GM12892 (cell line): ENCODE measurements at places on chromosomes 2 and 18.

- peak; percentile 15 for DNase-seq
Measured at GRCh38 chr2:159285929-159286708, at the start of gene WDSUB1. Gene WDSUB1 (minus strand): TSS chr2:159286703. CDS start chr2:159283069, 3,634 bp downstream.

GRCh38 chr18:49846361-49846662, 33.0 kb upstream of the ACAA2 start:
- DNase-seq, result no peak

DNA sequence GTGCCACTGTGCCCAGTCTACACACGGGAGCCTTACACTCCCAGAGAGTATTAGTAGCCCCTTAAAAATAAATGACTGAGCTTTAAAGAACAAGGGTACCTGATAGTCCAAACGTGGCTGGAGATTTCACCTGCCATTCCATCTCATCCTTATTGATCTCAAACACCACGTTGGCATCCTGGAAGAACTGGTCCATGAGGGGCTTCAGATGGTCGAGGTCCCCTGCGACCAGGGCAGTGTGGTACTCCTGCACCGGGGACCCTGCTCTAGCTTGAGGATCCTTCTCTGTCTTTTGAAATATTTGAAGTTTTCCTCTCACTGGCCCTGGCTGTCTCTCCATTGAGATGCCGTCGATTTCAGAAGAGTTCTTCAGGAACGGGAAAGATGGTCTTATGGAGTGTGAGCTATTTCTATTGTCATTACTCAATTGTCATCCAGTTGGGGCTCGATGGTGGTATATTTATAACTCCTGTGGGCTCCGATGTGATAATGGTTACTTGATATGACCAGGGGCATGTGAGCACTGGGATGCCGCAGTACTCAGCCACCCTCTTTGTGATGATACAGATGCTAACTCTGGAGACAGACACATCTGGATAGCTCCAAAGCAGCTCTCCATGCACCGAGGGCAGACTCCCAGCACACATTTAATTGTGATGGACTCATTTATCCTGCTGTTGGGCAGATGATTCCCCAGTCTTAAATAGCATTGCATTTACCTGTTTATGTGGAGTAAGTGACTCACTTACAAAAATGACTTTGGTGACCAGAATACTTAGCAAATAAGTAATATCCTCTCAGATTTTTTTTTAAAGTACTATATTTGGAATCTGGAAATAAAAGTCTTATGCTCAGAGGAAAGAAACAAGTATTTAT, 22.8 kb downstream of the ASB18 start:
- DNase-seq, result no peak

- DNase-seq, result no peak
Measured at GRCh38 chr2:182247831-182248230, 179.0 kb downstream of the PDE1A start.

DNA sequence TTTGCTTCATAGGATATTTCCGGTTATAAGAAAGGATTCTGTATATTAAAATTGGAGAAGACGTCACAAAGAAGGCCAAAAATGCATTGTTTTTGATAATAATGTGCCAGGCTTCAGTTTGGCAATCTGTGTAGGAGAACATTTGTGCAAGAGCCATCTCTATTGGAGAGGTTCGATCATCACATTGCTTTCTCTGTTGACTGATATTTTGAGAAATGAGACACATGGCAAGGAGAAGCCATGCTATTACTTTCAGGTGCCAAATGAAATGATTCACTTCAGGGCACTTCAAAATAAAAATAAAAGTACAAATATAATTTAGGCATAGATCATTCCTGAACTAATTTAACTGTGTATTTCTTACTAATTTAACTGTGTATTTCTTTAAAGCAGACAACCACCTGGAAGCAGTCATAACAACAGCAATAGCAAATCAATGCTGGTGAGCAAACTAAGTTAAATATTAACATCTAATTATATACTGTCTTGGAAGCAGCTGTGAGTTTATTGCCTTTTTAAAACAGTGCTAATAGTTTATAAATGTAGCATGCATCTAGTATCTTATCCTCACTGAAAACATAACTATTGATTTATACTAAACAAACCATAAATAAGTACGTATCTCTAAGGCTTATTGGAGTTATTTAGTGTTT, 50.2 kb upstream of the CHST9 start:
- DNase-seq, result no peak

DNA sequence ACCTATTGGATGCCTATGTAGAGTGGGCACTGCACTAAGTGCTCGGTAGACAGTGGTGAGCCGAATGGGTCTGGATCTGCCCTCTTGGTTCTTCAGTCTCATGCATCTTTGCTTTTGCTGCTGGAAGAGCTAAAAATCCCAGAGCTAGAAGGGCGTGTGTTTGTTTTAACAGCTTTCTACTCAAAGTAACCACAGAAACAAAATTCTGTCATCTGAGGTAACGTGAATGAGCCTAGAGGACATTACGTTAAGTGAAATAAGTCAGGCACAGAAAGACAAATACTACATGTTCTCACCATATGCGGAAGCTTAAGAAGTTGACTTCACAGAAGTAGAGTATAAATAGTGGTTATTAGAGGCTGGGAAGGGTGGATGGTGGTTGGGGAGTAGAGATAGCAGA, 119.8 kb downstream of the PLB1 start:
- DNase-seq, result no peak

GRCh38 chr2:36337354-36337753, 18.2 kb upstream of the CRIM1 start:
- no peak for DNase-seq

DNA sequence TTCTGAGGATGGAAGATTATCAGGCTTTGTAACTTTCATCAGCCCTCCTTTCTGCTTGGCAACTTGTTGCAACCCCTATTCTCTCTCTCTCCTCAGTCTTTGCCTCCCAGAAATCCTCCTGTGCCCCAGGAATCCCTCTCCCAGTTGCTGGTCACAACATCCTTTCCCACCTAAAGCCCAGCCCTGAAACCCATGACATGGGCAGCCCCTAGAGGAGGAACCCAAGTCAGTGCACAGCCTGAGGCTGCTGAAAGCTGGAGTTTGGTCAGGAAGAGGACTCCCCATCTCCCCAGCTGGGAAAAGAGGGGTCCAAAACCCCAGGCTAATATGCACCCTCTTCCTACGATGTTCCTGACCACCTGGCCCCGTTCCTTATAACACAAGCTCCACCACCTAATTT, 29.5 kb downstream of the PKDCC start:
- DNase-seq, result no peak

DNA sequence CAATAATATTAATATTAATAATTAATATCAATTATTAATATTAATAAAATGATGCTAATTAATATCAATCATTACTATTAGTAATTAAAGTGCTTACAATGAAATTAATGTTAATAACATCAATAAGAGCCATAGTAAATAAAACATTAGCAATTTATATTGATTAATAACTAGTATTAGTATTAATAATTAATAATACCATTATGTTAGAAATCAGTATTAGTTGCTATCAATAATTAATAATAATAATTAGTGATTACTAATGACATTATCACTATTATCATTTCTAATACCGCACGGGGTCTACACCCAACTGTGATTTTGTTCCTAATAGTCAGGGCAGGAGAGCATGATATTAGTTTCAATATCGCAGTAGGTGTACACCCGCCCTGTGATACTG, 22.8 kb upstream of the AQP4 start:
- no peak for DNase-seq

DNA sequence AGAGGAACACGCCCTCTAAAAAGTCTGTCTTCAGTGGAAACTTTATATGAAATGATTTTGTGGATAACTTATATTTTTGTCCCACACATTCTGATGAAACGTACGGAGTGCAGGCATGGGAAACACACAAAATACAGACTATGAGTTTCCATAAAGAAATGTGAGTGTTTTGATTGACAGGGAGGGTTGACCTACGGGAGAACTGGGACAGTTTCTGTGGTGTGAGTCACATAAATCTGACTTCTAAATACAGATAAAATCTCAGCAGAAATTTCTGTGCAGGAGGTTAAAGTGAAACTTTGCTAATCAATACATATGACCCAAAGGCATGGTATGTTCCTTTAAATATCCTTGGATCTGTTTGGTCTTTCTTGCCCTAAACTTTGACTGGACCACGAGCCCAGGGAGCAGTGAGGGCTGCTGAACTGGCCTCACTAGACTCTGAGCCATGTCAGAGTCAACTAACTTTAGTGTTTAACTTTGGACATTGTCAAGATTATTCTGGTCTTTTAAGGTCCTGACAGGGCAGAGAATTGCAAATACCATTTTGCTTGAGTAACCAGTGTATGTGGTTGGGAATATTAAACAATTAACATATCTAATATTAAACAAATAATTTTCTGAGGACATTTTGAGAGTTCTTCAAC, 206.9 kb upstream of the LYPD1 start:
- no peak for DNase-seq

GRCh38 chr2:28833740-28834470, 23.3 kb downstream of the SPDYA start:
- no peak for DNase-seq

GRCh38 chr2:230783101-230783500, 70.5 kb downstream of the CAB39 start:
- no peak for DNase-seq

DNA sequence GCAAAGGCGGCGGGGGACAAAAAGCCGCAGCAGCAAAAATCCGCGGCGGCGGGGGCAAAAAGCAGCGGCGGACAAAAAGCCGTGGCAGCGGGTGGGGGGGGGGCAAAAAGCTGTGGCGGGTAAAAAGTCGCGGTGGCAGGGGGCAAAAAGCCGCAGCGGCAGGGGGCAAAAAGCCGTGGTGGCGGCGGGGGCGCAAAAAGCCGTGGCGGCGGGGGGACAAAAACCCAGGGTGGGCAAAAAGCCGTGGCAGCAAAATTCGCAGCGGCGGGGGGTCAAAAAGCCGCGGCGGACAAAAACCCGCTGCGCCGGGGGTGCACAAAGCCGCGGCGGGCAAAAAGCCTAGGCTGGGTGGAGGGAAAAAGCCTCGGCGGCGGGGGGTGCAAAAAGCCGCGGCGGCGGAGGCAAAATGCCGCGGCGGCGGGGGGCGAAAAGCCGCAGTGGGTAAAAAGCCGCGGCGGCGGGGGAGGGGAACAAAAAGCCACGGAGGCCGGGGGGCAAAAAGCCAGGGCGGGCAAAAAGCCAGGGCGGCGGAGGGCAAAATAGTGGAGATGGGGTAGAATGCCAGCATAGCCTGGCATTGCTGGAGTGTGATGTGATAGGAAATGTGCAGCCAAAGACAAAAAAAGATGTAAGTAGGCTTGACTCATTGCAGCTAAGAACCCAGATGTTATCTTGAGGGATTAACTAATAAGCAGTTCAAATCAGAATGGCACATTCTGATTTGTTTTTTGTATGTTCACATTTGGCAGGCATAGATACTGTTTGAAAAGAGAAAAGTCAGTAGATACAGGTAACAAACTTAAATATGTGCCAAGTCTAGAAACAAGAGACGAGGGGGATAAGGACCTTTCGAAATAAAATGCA, 1076.3 kb downstream of the RPIA start:
- DNase-seq, result no peak

GRCh38 chr18:10410472-10411308, 43.7 kb upstream of the APCDD1 start:
- no peak for DNase-seq

DNA sequence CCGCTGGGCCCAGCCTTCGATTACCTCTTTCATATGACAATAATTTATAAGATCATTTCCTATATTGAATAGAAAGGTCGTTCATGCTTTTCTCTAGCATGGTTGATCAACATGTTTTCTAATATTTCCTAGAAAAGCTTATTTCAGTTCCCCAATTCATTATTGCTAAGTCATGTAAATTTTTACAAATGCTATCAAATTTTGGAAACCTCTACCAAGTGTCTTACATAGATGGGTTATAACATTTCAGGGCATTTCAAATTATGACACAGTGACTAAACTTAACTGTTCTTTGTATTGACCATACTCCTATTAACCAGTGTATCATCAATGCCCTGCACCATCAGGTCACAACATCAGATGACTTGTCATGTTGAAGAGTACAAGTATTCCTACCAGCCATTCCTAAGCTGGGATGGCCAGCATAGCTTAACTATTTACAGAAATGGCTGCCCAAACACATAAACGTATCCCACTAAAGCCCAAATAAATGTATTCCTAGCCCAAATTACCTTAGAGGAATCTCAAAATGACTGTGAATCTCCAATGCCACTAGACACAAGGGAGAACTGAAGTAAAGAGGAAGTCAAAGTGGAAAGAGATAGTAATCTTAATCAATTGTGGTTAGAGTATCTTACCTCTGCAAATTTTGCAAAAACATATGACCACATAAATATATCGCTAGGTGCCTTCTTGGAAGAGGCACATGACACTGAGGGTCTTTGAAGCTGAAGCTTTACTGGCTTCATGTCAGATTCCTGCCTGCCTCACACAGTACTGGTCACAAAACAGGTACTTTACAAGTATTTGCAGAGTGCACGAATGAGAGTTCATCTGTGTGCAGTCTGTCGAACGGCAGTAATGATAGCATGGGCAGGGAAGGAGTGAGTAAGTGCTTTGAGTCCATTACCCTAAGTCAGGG, 87.3 kb upstream of the TLK1 start:
- no peak for DNase-seq

DNA sequence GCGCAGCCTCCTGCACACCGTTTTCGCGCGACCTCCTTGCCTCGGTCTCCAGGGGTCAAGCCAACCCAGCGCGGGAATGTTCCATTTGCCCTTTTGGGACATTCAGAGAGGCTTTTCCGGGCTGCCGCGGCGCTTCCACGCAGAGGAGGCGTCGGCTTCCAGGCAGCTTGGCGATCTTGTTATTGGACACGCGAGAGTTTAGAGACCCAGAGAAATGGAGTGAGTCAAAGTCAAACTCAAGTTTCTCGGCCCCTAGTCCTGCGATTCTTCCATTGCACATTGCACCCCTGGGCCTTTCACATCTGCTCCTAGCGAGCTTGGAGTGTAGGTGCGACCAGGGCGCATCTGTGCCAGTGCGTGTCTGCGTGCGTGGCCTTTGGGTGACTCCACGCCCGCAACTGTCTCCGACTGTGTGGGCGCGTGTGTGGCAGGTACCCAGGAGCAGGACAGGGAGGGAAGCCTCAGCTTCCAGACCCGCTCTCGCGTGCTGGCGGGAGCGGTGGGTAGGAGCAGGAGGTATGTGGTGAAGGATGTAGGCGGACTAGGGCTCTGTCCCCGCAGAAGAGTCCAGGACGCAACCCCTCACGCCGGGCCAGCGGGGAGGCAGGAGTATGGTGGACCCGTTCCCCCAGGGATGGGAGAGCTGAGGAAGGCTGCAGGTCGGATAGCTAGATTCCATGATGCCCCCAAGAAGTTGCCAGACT, 13.5 kb downstream of the SIX3 start:
- DNase-seq, result no peak

DNA sequence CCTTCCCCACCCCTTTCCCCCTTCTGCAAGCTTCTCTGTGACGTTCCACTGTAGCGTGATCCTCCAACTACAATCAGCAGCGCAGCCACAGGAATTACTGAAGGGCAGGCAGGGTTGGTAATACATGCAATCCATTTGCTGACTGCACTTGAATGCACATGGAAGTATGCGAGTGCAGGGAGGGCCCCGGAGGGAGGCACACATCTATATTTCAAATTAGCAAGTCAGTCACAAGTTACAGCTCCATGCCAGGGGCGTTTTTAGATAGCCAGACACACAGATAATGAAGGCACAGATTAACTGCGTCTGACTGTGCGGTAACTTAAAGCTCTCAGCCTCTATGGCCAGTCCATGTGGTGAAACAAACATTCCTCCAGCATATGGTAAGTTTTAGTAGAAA, 209.2 kb upstream of the GATA6 start:
- DNase-seq, result no peak
